ENCODE measurements at places on chromosomes 7 and 10. TPM values are rescaled to one million over a fixed set of nuclear protein-coding genes. Genes with fewer than 3 reads are reported as not detected.

GRCh38 chr7:75762350-75762917, 9.6 kb downstream of the CCL26 start:
- DNase-seq = no peak
- H3K27me3 ChIP-seq = no peaks in the 10 kb centered on the region
- no peaks in the 10 kb centered on the region for H3K4me1 ChIP-seq

The PTF1A gene
- not detected for total RNA-seq

- H3K27ac ChIP-seq = no peak overlapping the region
- H3K4me3 ChIP-seq = no peak overlapping the region
- no peaks in the 10 kb centered on the region for H3K36me3 ChIP-seq
- peaks cover 23% of the 10 kb centered on the region for H3K27me3 ChIP-seq
- no peaks in the 10 kb centered on the region for H3K4me1 ChIP-seq
- no peak for DNase-seq
These were observed 12.5 kb downstream of the RNF32 start for GRCh38 chr7:156652886-156653568.

- H3K36me3 ChIP-seq = peaks cover 22% of the 10 kb centered on the region
- no peaks in the 10 kb centered on the region for H3K27me3 ChIP-seq
- peak within 1 kb of the TSS; percentile 95 for H3K27ac ChIP-seq
- peak; percentile 53 for DNase-seq
- peaks cover 44% of the 10 kb centered on the region for H3K4me1 ChIP-seq
These were observed at the start of gene GIMAP2 for GRCh38 chr7:150685219-150686029. Gene GIMAP2 (plus strand): TSS chr7:150685706. CDS start chr7:150687060, 1,354 bp downstream.

- H3K36me3 ChIP-seq = no peaks in the 10 kb centered on the region
- no peak overlapping the region for H3K4me3 ChIP-seq
- H3K27me3 ChIP-seq = no peaks in the 10 kb centered on the region
- no peak for DNase-seq
- no peaks in the 10 kb centered on the region for H3K4me1 ChIP-seq
These were observed 148.8 kb downstream of the NRBF2 start for GRCh38 chr10:63281967-63282366.

The SLC18A2 gene
- total RNA-seq = 1.2 TPM

GRCh38 chr10:33950206-33950605, 615.7 kb upstream of the NRP1 start:
- no peak overlapping the region for H3K27ac ChIP-seq
- H3K27me3 ChIP-seq = no peaks in the 10 kb centered on the region
- H3K36me3 ChIP-seq = no peaks in the 10 kb centered on the region
- no peaks in the 10 kb centered on the region for H3K4me1 ChIP-seq
- DNase-seq = no peak

GRCh38 chr7:135993950-135994349, 16.8 kb upstream of the MTPN start:
- DNase-seq = no peak
- no peaks in the 10 kb centered on the region for H3K27me3 ChIP-seq
- peaks cover 13% of the 10 kb centered on the region for H3K4me1 ChIP-seq
- no peak overlapping the region for H3K27ac ChIP-seq

DNA sequence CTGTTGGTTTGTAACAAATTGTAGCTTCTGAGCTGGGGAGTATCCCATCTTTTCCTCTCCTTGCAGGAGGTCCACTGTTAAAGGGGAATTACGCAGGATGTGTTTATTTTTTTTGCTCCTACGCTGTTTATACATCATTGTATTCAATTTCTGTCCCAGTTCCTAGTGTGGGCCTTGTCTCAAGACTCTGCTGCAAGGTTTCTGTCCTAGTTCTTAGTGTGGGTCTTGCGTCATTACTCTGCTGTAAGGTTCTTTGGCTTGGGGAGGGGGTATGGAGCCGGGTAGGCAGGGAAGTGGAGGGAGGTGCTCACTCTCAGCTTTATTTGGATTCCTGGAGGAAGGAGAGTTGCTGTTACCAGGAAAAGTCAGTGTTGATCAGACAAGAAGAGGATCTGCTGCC, 64.0 kb upstream of the TRIM8 start:
- H3K27ac ChIP-seq = no peak overlapping the region
- no peaks in the 10 kb centered on the region for H3K27me3 ChIP-seq
- no peaks in the 10 kb centered on the region for H3K36me3 ChIP-seq
- peaks cover 15% of the 10 kb centered on the region for H3K4me1 ChIP-seq
- no peak for DNase-seq
- H3K4me3 ChIP-seq = no peak overlapping the region

GRCh38 chr10:100873146-100873826, 39.5 kb upstream of the SLF2 start:
- DNase-seq = no peak
- no peaks in the 10 kb centered on the region for H3K27me3 ChIP-seq
- H3K27ac ChIP-seq = no peak overlapping the region
- no peak overlapping the region for H3K4me3 ChIP-seq

The MOGAT3 gene
- total RNA-seq = 0.11 TPM

The ARMC3 gene
- total RNA-seq = not detected

- no peak overlapping the region for H3K27ac ChIP-seq
- no peak for DNase-seq
- no peaks in the 10 kb centered on the region for H3K27me3 ChIP-seq
- H3K4me1 ChIP-seq = no peaks in the 10 kb centered on the region
These were observed 97.6 kb upstream of the CTTNBP2 start for GRCh38 chr7:117970801-117971200.

- no peak overlapping the region for H3K4me3 ChIP-seq
- H3K27me3 ChIP-seq = no peaks in the 10 kb centered on the region
- H3K36me3 ChIP-seq = no peaks in the 10 kb centered on the region
- no peak for DNase-seq
- H3K4me1 ChIP-seq = no peaks in the 10 kb centered on the region
These were observed 545.5 kb upstream of the FOXK1 start for GRCh38 chr7:4136501-4137110.

The SPAM1 gene
- not detected for total RNA-seq

- no peaks in the 10 kb centered on the region for H3K27me3 ChIP-seq
- H3K36me3 ChIP-seq = no peaks in the 10 kb centered on the region
- no peak overlapping the region for H3K4me3 ChIP-seq
- DNase-seq = no peak
- H3K4me1 ChIP-seq = no peaks in the 10 kb centered on the region
These were observed 420.4 kb downstream of the SDK1 start for GRCh38 chr7:3721422-3721821.

- H3K36me3 ChIP-seq = no peaks in the 10 kb centered on the region
- no peak for DNase-seq
- peaks cover 15% of the 10 kb centered on the region for H3K27me3 ChIP-seq
- H3K4me3 ChIP-seq = no peak overlapping the region
These were observed 95.1 kb upstream of the GPR26 start for GRCh38 chr10:123570898-123571515.

The SVIL gene
- 38.5 TPM for total RNA-seq

- H3K27ac ChIP-seq = no peak overlapping the region
- no peak overlapping the region for H3K4me3 ChIP-seq
- H3K36me3 ChIP-seq = no peaks in the 10 kb centered on the region
These were observed 46.8 kb downstream of the HIPK2 start for GRCh38 chr7:139730746-139731612.

The MYL10 gene
- not detected for total RNA-seq

DNA sequence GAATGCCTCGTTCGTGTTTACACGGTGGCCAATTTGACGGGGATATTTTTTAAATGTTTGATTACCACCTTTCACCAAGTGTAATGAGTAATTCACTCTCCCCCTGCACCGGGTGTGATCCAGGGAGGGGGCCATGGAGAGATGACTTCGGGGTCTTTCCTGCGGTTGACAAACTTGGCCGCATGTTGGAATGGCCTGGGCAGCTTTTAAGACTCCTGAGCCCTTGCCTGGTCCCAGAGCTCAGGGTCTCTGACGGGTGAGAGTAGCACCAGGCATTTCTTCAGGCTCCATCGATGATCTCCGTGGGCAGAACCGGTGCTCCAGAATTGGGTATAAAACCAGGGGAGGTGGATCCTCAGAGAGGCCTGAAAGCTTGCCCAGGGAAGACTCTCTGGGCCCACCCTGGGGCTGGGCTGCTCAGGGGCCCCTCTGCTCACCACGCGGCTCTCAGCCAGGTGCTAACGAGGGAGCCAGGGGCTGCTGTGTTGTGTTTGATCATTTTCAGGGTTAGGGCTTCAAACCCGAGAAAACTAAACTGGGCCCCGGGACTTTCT, 882 bp downstream of the ZNF282 start:
- H3K4me1 ChIP-seq = peaks cover 25% of the 10 kb centered on the region
- H3K36me3 ChIP-seq = peaks cover 27% of the 10 kb centered on the region
- peak overlapping the region; percentile 90 for H3K4me3 ChIP-seq
- no peak for DNase-seq
- H3K27me3 ChIP-seq = no peaks in the 10 kb centered on the region

- H3K4me3 ChIP-seq = no peak overlapping the region
- no peak for DNase-seq
- H3K27me3 ChIP-seq = no peaks in the 10 kb centered on the region
These were observed 286.4 kb upstream of the MEOX2 start for GRCh38 chr7:15972862-15973275.

GRCh38 chr7:121153995-121154394, 165.5 kb downstream of the CPED1 start:
- no peaks in the 10 kb centered on the region for H3K4me1 ChIP-seq
- H3K36me3 ChIP-seq = no peaks in the 10 kb centered on the region
- H3K4me3 ChIP-seq = no peak overlapping the region
- H3K27me3 ChIP-seq = no peaks in the 10 kb centered on the region
- DNase-seq = no peak
- no peak overlapping the region for H3K27ac ChIP-seq
